Omental fat pad (tissue), 4 donors: ENCODE measurements at places on chromosomes 4 and X.

- no peak for DNase-seq
Observed at GRCh38 chr4:186030399-186030775, 38.6 kb upstream of the TLR3 start.

- no peak for DNase-seq
Observed at GRCh38 chr4:151718984-151719955, 41.5 kb downstream of the GATB start.

DNA sequence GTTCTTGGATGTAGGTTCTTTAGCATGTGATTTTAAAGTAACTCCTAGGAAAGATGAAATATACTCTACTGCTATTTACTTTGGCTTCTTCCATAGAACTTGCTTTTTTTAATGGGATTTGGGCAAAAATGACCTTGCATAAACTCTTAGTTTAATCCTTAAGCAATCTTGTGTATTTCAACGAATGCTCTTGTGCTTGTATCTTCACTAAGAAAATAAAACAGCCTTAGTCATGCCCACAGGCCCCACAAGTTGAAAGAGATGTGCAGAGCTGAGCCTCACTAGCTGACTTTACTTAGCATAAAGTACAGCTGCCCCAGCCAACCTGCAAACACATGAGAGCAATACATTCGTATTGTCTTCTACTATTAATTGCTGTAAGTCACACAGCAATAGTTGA, 1609.2 kb downstream of the STIM2 start:
- no peak for DNase-seq

DNA sequence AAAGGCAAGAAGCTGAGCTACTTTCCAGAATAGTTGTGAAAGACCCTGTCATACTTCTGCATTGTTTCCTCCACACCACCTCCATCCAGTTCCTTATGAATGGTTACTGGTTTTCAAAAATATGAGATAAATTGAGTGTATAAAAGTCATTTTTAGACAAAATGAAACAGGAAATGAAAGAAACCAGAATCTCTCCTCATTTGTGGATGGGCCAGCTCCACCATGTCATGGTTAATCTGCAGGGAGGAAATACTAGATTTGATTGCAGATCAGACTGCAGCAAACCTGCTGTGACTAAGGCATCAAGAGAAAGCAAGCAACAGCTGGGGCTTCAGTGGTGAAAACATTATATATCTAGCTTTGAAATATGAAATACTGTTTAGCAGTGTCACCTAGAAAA, 23.8 kb downstream of the F9 start:
- DNase-seq, result no peak

- no peak for DNase-seq
Observed at GRCh38 chrX:74493806-74494205, 72.5 kb downstream of the SLC16A2 start.
